Activated T-helper 17 cell treated with anti-CD3 and anti-CD28 coated beads, Interleukin-2, amount 50 U/mL, for 72 hours (primary cell): ENCODE measurements at places on chromosomes 4 and X.
A peak's percentile ranks its signal among the peaks of the same experiment; 100 is the strongest.

DNA sequence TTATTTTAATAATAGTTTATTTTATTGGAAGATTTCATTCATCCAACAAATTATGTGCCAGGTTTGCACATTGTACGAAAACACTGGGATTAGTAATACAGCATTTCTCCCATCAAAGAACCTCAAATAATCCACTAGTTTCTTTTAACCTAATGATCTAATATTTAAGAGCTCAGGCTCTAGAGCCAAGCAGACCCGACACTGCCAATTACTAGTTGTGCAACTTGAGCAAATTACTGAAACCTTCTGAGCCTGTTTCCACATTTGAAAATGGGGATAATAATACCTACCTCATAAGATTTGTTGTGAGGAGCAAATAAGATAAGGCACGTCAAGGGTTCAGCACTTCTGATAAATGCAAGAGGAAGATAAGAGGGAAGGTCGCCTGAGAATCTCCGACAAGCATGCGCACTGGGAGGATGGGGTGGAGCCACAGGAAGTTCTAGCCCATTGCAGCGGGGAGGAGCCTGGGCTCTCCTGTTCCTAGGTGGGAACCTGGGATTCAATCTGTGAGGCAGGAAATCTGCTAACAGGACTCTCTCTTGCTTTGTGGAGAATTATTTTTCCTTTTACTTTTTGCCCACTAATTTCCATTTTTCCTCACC, 141.5 kb upstream of the SMAD1 start:
- no peak for ATAC-seq

DNA sequence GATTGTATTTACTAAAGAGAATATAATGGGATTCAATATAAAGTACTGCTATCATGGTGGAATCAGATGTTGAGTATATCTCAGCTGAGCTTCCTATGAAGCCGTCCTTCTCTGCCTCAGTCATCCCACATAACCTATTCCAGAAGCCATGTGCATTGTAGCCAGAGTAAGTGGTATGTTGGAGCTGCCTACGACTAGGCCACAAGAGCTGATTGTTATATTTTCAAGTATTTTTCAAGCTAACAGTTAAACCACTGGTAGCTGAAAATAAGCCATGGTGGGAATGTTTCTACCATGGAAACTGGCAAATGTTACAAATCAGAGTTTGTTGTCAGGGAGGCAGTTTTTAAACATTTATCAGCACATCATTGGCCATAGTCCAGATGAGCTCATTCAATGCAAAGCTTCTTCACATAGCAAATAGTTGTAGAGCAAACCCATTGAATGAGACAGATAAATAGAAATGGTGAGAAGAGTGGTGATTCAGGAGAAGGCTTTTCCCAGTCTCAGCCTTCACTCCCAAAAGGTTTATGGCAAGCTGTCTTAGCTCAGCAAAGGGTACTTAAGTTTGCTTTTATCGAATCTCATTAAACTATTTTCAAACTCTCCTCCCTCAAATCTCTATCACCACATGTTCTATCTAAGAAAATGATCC, 436.4 kb downstream of the PCDH19 start:
- no peak for ATAC-seq

GRCh38 chrX:37644381-37645305, 40.9 kb upstream of the XK start:
- ATAC-seq: no peak

DNA sequence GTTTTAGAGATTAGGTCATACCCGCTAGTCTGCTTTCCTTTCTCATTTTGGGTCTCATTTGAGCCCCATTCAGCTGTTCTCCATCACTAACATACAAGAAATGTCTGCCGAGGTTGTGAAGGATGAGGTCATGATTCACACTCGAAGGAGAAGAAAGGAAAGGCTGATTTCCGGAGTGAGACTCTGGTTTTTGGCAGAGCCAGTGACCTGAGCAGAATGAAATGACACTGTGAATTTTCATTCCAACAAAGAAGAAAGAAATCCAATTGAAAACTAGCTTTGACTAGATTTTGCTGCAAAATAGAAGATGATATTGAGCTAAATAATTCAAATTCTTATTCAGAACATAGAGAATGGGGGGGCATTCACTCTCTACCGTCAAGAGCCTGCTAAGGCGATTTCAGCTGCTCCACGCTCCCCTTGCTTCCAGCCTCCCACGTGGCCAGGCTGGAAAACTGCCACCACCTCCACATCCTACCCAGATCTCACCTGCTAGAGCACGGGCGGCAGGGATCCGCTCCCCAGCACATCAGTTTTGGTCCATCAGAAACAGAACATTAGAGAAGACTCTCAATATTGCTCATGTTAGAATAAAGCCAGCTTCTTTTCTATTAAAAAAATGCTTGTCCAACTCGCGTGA, 39.0 kb downstream of the F11 start:
- ATAC-seq: no peak

DNA sequence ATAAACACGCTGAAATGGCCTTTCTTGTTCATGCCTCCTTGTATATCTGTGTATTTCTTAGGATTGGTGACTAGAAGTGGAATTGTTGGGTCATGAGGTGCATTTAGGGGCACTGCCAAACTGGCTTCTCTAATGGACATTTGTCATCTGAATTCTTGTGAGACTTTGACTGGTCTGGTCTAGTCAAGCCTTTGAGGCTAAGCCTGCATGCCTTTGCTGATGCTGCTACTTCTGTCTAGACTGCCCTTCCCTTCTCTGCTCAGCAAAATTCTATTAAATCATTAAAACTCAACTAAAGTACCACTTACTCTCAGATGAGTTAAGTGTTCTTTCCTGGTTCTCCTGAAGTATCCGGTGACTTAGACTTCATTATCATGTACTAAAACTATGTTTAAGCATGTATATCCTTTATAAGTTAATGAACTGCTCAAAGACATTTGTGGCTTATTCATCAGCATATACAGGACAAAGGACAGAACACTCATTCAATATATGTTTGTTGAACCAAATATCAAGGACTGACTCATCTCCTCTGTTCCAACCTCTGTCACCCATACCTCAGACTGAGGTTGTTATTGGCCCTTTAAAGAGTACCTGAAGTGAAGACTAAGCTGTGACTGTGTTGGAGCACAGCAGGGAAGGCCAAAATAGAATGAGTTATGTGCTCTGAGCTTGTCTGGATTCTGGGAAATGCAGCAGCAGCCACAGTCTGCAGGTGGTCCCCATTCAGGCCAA, 9.0 kb downstream of the TCEAL1 start:
- peak; percentile 42 for ATAC-seq

GRCh38 chrX:30533266-30533665, 44.3 kb downstream of the TASL start:
- ATAC-seq: no peak

DNA sequence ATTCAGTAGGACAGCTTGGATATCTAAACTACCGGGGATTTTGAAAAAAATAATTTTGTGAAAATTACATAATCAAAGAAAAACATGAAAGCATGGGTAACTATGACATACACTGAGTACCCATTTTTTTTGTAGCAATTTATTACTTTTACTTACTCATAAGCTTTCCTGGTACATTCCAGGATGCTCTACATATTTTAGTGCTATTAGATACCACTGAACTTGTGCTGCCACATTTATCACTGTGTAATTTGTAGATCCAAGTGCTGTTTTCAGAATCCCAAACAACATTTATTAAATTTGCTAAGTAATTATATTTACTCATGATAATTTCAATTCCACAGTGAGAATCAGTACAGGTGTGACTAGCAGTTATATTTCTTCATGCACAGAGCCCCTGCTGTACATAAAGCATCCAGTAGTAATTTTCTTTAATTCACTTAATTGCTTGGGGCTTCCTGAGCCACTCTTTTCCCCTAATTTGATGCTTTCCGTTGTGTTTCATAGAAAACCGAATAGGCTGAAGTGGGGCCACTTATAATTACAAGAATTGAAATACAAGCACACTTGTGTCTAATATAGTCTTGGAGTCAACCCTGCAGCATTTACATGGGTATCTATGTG, 2254.4 kb downstream of the ARAP2 start:
- ATAC-seq: no peak

GRCh38 chr4:25310066-25310802, 2.3 kb upstream of the ZCCHC4 start:
- ATAC-seq: no peak

DNA sequence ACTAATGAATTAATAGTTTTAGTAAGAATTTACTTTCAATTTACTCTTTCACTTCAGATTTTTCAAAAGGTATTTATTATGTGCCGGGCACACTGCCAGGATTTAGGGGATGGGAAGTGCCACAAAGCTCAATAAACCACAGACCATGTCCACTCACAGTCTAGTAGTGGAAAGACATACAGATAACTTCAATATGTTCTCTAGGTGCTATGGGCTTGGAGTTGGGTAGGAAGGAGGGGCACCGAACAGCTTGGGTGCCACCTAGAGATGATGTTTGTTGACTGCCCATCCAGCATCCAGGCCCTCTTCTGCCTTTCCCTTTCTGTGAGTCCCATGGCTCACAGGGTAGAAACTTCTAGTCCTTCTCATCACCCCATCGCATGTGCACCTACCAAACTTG, 17.8 kb downstream of the MFAP3L start:
- ATAC-seq: no peak

- ATAC-seq: no peak
These were observed 163.1 kb upstream of the MAB21L2 start for GRCh38 chr4:150418757-150419410.

DNA sequence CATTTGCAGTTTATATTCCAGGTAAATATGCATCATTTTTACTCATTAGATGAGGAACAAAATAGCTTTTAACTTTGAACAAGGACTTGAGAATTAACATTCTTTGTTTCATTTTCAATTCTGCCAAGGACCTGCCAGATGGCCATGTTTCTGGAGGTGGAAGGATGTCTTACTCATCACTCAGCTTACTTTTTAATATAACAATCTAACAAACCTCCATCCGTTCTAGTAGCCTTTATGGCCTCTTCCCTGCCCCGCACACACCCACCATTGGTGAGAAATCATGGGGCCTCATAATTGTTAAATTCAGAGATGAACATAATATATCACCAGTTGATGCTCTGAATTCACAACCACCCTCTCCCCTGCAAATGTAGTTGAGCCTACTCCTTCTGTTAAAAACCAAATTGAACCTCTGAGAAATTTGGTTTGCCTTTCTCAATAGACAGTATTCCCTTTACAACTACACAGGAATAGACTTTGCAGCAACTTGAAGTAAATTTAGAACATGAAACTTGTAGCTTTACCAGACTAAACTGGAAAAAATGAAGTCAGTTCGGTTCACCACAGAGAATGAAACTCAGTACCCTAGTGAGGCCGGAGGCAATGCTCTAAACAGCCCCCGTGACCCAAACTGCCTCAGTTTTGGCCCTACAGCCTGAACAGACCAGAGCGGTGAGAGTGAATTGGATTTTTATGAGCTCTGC, 50.1 kb upstream of the ACSL4 start:
- peak; percentile 91 for ATAC-seq

DNA sequence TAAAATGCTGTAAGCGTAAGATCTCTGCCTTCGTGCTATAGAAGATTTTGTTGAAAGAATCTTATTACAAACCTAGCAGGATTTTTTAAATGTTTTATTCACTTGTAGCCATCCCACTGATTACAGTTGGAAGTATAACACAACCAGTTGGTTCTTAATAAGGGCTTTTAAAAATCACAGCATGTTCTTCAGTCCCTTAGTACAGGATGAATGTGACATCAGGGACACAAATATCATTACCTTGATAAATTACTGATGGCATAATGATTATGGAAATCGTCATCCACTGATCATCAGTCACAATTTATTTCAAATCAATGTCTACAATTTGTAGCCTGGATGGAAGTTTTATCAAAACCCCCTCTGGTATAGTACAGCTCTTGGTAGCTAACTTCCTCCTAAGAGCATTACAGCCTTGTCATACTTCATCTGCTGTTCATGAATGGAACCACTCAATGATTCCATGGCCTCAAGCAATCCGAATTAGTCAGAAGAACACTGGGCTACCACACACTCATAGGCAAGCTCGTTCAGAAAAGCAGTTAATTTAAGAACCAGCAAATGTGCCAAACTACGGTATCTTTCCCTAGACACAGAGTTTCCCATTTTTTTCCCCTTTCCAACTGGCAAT, 389.2 kb upstream of the TENM3 start:
- ATAC-seq: no peak

DNA sequence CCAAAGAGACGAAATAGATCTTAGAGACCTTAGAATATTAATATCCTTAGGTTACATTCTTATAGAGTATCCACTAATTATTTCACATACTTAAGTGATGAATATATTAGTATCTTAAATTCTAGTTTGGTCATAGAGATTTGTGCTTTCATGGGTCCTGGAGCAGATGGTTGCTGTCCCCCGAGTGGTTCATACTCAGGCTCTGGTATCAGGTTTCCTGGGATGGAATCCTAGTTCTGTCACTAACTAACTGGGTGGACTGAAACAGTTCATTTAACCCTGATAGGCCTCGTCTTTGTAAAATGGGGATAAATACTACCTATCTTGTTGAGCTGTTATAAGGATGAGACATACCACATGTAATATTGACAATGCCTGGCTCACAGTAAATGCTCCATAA, 264.6 kb downstream of the TENM3 start:
- ATAC-seq: no peak

DNA sequence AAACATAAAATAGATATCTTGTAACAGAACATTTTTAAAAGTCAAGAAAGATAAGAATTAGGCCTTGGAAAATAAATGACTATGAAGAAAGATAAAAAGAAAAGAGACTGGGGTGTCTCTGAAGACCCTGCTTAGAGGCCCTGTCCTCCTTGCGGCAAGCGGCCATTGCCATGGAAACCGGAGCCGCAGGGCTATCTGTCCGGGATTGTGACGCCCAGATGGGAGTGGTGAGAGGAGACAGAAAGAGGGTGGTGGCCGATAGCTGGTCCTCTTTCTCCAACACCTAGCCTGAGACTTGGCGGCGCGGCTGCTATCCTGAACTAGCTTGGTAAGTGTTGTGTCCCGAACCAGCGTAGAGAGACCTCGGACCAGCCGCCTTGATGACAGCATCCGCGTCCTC, at the start of gene DUSP21:
TSS of gene DUSP21 (plus strand) at position 269 of the 400 bp plus-strand sequence. CDS start at position 381, 112 bp downstream.
- no peak for ATAC-seq
